ENCODE measurements at places on chromosomes 12 and 14. TPM values are rescaled to one million over a fixed set of nuclear protein-coding genes. Genes with fewer than 3 reads are reported as not detected.

DNA sequence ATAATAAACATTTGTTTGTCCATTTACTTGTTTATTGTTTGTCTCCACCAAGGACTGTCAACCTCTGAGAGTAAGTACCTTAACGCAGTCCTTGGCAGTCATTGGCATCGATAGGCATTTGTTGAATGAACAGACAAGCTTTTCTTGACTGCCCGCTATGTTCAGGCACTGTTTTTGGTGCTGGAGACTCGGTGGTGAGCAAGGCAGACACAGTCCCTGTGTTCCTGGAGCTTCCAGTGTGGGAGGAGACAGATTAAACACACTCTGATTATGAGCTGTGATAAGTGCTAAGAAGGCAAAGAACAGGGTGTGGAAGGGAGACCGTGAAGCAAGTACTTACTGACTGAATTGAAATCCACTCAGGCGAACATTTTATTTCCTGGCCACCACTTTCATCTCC is 1.2 kb downstream of the ATP6V0A2 start:
- no peak for DNase-seq

- DNase-seq = no peak
Measured at GRCh38 chr14:89649451-89650075, 232.5 kb upstream of the FOXN3 start.

Gene ITGA5
- 12.2 TPM for total RNA-seq

- no peak for DNase-seq
Measured at GRCh38 chr12:5047094-5047493, 3.4 kb downstream of the KCNA5 start.

GRCh38 chr14:71247106-71247505 is 339.8 kb downstream of the PCNX1 start:
- no peak for DNase-seq

Measured in H9 (cell line).